ENCODE measurements at places on chromosomes 3 and 15.

DNA sequence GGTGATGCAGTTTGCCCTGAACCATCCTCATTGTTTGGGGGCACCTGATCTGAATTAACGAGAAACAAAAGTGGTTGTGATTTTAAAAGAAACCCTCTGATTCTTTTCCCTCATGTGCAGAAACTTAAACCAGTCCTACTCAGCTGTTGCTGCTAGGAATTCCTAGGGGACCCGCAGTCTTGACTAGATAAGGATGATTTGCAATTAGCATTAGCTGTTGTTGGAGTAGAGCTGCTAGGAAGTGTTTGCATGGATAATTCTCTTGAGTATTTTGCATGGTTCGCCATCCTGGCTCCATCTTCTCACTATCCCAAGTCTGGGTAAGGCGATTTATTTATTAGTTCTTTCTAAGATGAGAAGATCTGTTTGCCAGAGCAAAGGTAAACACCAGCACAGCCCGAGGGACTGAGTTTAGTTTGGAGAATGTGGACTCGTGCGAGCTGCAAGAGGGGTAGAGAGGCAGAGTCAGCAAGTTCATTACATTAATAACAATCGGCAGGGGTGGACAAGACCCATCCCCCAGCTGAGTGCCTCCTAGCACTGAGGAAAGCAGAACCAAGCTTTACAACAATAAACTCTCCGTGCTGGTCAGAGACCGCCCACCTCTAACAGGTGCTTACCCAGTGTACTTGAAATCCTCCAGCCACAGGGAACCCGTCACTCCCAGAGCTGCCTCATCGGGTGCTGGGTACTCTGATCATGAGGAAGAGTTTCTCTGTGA, 4.1 kb downstream of the FGD5 start:
- DNase-seq, result no peak

DNA sequence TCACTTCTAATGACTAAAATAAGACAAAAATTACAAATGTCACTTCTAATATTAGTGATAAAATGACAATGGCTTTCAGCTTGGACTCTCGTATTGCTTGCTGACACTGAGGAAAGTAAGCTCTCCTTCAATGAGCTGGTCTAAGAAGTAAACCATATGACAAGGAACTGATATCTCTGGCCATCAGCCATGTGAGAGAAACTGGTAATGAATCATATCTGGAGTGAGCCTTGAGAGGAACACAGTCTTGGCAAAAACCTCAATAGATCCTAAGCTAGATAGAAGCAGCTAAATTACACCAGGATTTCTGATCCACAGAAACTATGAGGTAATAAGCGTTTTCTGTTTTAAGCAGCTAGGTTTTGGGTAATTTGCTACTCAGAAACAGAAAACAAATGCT, 1575.1 kb downstream of the OTOL1 start:
- no peak for DNase-seq

- DNase-seq, result no peak
These were observed 84.8 kb upstream of the FOXB1 start for GRCh38 chr15:59918994-59919951.

- no peak for DNase-seq
These were observed 562.6 kb upstream of the DPPA4 start for GRCh38 chr3:109899925-109900324.

DNA sequence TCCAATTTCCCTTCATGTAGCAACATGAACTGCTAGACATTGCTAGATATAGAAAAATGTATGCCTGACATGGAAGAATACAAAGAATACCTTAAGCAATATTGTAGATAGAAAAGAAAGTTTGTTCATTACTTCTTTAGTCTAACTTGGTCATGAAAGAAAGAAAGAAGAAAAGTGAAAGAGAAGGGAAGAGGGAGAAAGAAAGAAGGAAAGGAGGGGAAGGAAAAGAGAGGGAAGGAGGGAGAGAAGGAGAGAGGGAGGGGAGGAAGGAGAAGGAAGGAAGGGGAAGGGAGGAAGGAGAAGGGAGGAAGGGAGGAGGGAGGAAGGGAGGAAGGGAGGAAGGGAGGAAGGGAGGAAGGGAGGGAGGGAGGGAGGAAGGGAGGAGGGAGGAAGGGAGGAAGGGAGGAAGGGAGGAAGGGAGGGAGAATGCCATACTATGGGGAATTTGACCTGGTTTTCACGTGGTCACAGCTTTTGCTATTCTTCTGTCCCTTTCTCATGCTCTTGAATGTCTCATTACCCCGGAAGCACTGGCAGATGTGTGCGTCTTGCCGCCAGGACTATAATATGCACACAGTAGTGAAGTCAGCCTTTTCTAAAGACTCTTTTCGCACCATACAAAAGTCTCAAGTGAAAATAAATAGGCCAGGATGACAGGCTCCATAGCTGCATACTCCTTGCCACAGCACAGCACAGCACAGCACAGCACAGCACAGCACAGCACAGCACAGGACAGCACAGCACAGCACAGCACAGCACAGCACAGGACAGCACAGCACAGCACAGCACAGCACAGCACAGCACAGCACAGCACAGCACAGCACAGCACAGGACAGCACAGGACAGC, 78.2 kb downstream of the CHAC1 start:
- DNase-seq, result no peak

GRCh38 chr15:75348562-75349350, 1.9 kb downstream of the NEIL1 start:
- no peak for DNase-seq

GRCh38 chr3:69941037-69941436, 58.5 kb upstream of the SAMMSON start:
- no peak for DNase-seq

DNA sequence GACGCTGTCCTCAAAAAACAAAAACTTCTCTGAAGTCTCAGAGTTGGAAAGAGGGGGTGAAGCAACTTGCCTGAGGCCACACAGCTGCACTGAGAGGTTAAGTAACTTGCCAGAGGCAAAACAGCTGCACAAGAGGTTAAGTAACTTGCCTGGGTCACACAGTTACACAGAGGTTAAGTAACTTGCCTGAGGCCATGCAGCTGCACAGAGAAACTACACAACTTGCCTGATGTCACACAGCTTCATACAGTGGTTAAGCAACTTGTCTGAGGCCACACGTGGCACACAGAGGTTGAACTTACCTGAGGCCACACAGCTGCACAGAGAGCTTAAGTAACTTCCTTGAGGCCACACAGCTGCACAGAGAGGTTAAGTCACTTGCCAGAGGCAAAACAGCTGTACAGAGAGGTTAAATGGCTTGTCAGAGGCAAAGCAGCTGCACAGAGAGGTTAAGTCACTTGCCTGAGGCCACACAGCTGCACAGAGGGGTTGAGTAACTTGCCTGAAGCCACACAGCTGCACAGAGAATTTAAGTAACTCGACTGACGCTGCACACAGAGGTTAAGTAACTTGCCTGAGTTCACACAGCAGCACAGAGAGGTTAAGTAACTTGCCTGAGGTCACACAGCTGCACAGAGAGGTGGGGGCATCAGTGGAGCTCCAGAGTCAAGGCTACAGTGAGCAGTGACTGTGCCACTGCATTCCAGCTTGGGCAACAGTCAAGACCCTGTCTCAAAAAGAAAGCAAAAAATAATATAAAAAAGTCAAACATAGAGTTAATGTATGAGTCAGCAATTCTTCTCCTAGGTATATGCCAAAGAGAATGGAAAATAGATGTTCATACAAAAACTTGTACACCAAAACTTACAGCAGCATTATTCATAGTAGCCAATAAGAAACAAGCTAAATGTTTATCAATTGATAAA, 12.0 kb upstream of the ACAD9 start:
- DNase-seq, result no peak

- DNase-seq, result no peak
These were observed 155.0 kb upstream of the BHLHE40 start for GRCh38 chr3:4823986-4824925.

- no peak for DNase-seq
These were observed 34.5 kb upstream of the NR1I2 start for GRCh38 chr3:119747357-119747756.

DNA sequence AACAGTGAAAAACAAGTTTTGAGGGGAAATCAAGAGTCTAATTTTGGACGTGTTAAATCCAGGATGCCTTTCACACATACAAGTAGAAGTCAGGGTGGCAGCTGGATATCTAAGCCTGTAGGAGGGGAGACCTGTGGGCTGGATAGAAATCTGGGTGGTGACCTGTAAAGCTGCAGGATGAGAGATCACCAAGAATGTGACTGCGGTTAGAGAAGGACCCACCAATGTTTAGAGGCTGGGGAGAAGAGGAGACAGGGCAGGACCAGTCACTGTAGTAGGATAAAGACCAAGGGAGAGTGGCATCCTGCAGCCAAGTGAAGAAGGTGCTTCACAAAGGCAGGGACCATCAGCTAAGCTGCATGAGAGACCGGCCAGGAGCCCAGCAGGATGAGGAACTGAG, 36.2 kb downstream of the MRAS start:
- no peak for DNase-seq

GRCh38 chr3:186895406-186895805, 34.9 kb upstream of the ST6GAL1 start:
- DNase-seq, result no peak

DNA sequence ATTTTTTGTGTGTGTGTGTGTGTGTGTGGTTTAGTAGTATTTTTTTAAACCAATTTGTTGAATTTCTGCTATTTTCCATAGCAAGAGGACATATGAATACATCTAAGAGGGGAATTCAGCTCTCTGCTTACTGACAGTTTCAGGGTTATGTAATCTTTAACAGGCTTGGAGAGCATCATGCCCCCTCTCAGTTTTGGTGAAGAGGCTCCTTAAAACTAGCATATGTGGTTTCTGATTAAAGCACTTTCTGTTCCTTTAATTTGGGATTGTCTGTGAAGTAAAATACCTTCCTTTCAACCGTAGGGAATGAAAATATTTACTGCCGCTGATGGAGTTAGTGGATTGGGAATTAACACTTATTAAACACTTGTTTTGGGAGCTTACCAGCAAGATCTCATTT, 19.4 kb upstream of the NFKBIZ start:
- DNase-seq, result no peak

GRCh38 chr3:131396170-131396569, 14.6 kb downstream of the NUDT16 start:
- no peak for DNase-seq

DNA sequence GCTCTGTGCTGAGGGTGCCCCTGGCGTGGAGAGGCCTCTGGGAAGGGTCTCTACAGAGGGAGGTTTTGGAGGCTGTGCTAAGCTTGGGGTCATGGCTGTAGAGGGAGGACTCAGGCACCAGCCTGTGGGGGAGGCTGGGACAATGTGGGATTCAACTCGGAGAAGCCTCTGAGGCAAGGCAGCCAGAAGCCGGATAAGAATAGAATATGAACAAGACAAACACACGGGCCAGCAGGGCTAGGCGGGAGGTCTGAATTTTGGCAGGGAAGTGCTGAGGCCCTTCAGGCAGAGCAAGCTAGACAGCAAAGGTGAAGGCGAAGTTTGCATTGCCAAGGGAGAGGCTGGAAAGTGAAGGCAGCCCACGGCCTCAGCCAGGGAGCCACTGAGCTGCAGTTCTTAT, 612.1 kb upstream of the NR2F2 start:
- no peak for DNase-seq

GRCh38 chr15:79372428-79372827, 59.7 kb upstream of the MINAR1 start:
- DNase-seq, result no peak

DNA sequence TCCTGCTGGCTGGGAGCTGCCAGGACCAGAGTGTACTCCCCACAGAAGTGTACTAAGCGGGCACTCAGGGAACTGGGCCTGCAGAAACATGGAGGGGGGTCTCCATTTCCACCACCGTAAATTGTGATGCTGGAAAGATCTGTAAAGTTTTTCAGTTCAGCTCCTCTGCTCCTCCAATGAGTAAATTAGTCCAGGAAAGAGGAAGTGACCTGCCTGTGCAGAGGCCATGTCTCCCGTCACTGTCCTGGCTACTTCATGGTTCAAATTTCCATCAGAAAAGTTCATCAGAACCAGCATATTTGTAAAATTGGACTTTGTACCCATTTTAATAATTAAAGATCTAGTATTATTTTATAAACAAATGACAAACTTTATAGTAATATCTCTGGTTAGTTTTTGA, 226.7 kb upstream of the THBS1 start:
- no peak for DNase-seq

DNA sequence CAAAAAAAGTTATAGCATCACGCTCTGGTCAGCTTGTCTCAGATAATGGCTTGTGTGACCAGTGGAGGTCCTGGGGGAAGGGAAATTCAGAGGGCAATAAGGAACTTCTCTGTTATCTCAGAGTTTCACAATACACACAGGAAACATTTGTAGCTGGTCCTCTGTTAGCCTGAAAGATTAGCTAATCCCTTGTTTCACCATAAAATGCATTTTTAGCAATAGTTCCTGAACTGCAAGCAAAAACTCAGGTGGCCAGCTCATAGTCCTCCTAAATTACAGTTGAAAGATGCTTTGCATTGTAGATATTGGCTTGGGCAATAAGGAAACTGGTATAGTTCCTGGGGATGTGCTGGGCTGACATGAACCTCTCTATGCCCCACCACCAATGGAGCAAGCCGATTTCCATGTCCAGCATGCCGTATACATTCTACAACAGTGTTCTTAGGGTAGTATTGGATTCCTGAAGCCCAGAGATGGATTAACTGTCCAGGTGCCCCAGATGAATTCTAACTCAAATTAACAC, 141.5 kb upstream of the TBL1XR1 start:
- DNase-seq, result no peak

DNA sequence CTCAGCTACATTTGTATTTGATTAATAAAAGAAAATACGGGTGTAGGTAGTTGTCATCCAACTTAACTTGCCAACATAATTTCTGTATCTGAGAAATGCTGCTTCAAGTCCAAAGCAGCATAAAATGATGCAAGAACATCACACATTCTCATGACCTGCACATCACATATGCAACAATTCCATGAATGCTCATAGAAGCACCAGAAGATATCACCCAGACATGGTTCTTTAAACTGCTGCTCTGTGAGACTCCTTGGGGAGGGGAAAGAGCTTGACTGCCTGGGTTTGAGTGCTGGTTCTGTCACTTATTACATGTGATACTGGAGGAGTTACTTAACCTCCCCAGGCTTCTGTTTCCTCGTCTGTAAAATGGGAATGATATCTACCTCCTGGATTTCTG, 39.4 kb downstream of the CHST14 start:
- DNase-seq, result no peak

GRCh38 chr3:30996467-30996866, 102.0 kb upstream of the GADL1 start:
- no peak for DNase-seq

GRCh38 chr3:6540981-6541380, 319.9 kb upstream of the GRM7 start:
- DNase-seq, result no peak

- DNase-seq, result no peak
These were observed 354.9 kb downstream of the RSL24D1 start for GRCh38 chr15:54841701-54842305.

DNA sequence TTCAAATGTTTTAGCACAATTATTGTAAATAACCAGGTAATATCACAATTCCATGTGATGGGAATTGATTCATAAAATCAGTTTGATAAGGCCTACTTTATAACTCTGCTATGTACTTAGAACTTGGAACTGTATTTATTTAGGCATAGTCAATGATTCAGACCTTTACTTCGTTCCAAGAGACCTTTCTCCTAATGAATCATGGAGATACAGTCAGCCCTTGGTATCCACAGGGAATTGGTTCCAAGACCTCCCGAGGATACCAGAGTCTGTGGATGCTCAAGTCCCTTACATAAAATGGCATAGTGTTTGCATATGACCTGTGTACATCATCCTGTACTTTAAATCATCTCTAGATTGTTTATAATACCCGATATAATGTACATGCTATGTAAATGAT, 60.8 kb upstream of the UMPS start:
- no peak for DNase-seq
